OCI-M1 (cell line): ENCODE measurements at places on chromosomes 7 and 10.
A peak's percentile ranks its signal among the peaks of the same experiment; 100 is the strongest.

DNA sequence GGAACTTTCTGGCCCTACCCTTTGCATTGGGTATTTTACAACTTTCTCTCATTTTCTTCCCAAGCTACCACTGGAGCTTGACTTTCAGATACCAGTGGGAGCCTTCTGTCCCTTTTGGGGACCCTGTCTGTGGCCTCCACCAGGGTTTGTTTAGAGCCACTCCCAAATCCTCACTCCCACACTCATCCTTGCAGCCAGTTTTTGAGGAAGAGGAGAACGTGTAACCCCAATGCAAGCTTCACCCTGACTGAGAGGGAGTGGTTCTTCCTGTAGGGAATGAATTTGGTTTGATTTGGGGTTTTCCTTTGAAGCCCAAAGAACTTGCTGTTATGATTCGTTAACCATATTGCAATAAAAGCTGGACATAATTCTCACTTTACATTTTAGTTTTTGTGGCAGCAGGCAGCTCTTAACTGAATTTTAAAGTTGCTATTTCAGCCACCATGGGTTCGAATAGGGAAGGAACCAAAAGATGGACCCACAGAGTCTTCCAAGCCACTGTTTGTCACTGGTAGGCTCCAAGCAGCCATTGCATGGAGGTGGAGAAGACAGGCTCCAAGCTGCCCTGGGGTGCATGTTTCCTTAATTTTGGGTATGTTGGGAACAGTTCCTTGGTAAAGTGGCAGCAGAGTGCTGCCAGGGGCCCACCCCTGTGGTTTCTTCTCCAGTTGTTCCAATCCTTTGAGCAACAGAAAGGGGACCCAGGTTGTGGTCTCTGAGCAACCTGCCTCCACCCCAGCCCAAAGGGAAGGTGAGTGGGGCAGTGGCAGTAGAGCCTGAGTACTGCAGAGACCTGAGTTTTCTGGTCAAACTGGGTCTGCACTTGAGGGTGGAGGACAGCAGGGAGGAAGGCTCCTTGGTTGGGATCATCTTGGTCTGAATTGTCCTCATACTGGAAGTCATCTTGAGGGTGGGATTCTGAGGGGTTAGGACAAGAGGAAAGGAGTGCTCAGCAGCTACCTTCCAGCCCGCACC, 5.1 kb downstream of the EVX1 start:
- DNase-seq: no peak

DNA sequence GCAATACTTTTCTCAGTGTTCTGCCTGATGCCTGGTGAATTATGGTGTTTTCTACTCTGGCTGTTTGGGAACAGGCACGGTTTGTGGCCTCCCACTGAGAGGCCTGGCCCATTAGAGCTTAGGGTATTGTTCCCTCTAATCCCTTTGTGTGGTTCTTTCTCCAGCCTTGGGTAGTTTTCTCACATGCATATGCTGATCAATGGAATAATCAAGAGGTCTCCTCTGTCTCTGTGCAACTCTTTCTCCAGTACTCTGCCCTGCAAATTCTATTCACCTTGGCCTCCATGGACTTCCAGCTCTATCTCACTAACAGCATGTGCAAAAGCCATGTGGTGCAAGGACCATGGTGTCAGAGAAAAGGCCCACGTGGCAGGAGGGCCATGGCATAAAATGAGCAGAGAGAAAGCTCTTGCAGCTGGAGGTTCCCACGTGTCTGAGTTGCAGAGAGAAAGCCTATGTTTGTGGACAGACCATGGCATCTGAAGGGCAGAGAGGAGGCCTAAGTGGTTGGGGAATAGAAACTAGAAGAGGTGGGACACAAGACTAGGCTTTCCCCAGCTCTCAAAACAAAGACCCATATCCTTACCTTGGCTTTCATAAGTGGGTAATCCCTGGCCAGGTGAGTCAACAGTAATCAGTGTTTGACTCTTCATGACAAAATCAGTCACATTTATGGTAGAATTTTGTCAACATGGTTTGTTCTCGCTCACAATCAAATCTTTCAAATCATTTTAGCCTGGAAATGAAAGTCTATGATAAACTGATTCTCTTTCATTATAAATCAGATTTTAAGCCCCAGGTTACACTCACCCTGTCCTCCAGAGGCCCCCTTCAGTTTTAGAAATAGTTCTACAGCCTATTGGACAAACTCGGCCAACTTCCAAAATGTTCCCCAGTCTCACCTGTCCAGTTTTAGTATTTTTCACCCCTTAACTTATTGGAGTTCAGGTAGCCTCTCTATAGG, 17.3 kb downstream of the OPALIN start:
- no peak for DNase-seq

- no peak for DNase-seq
Observed at GRCh38 chr7:68929781-68930261, 668.5 kb upstream of the AUTS2 start.

DNA sequence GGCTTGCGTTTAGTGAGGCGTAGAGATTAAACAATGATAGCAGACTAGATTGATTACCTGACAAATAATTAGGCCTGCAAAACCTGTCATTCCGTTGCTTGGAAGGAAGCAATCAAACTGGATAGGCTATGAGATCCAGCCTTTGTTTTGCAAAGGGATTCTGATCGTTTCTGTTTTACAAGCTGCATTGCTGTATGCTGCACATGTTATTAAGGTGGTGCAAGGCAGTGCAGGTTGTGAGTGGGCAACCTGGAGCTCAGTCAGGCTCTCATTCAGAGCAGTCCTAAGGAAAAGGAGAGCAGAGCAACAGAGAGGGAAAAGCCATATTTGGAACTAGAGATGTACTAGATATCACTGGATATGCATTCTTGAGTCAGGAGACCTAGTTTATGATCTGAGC, 6.9 kb upstream of the NOBOX start:
- no peak for DNase-seq

DNA sequence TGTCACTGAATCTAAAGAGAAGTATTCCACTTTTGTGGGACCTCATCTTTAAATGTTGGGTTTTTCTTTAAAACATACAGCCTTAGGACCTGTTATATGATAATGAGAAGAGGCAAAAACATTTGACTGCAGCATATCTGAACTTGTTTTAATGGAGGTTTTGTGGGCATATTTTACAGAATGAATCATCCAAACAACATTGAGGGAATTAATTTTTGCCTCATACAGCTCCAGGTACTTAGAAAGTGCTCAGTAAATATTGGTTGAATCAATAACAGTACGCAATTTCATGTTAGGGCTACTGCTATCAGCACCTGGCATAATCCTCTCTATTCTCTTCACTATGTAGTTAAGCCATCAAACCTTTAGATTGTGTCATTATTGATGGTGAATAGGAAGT, 115.9 kb downstream of the MALRD1 start:
- no peak for DNase-seq

DNA sequence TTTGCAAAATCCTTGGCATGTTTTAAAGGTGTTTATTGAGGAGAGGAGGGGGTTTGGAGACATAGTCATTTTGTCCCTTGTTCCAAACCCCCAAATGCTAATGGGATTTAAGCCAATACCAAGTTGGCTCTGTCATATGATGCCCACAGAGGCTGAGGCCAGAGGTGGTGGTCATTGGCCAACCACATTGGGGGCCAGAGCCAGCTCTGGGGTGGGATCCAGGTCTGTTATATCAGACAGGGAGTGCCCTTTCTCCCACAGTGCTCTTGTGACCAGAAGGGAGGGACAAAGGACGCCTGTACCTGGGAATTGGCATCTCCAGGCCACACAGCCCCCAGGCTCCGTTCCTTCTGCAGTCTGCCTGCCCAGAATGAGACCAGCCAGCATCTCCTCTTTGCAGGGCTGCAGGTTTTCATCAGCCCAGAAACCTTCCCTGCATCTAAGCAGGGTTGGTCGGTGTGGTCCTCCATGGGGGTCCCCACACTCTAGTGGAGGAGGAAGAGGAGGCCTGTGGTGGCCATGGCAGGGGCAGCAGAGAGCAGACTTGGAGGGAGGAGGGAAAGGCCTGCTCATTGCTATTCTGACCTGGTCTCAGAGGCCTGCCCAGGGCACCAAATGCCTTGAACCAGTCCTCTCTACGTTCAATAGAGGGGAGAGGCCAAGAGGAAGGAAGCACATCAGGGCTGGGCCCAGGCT, 17.9 kb downstream of the ADCYAP1R1 start:
- no peak for DNase-seq

GRCh38 chr10:96587264-96588059, 650 bp upstream of the TM9SF3 start:
- peak; percentile 89 for DNase-seq

- DNase-seq: peak; percentile 60
Observed at GRCh38 chr7:45978010-45978681, 57.1 kb upstream of the IGFBP3 start.

DNA sequence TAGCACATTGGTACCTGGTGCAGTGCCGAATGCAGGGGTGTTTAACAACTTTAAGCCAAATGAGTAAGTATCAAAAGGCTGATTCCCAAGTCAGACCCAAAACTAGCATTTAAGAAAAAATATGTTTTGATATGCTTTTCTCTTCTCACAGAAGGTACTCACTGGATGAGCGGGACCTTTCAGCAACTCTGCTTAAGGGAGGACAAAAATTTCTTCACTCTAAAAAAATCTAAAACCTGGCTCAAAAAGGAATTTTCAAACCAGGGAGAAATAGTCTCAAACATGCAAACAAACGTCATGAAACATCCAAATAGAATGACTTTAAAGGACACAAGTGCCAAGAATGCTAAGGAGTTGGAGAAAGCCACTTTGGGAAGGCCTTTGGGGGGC, 962.1 kb downstream of the KCNMA1 start:
- DNase-seq: no peak

GRCh38 chr7:108166687-108167086, 36.5 kb upstream of the LAMB4 start:
- no peak for DNase-seq

GRCh38 chr7:158160199-158160598, 427.4 kb downstream of the PTPRN2 start:
- DNase-seq: no peak

DNA sequence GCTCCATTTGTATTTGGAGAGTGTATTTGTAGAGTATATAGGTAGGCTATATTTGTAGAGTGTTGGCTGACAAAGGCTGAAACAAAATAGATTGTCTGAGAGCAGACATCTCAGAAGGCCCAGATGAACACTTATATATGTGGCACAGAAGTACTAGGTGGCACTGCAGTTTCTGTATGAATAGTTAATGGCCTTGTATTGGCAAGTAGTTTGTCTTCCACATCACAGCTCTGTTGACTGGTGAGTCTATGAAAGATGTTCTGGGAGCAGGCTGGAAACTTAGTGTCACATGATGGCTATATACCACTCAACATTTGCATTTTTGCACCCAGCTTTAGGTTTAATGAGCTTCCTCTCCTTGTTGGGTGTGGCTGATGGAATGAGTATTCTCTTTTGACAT, 51.9 kb downstream of the CCNY start:
- DNase-seq: no peak

- peak; percentile 73 for DNase-seq
Observed at GRCh38 chr10:95655571-95656290, 780 bp downstream of the ALDH18A1 start.

GRCh38 chr10:130021383-130021950, 57.4 kb upstream of the EBF3 start:
- peak; percentile 37 for DNase-seq

- DNase-seq: peak; percentile 15
Observed at GRCh38 chr10:126117196-126117595, 220.8 kb downstream of the FANK1 start.

GRCh38 chr10:131882590-131883451, 18.0 kb upstream of the PPP2R2D start:
- DNase-seq: no peak

- DNase-seq: peak; percentile 47
Observed at GRCh38 chr10:50636618-50637579, 13.1 kb upstream of the SGMS1 start.

DNA sequence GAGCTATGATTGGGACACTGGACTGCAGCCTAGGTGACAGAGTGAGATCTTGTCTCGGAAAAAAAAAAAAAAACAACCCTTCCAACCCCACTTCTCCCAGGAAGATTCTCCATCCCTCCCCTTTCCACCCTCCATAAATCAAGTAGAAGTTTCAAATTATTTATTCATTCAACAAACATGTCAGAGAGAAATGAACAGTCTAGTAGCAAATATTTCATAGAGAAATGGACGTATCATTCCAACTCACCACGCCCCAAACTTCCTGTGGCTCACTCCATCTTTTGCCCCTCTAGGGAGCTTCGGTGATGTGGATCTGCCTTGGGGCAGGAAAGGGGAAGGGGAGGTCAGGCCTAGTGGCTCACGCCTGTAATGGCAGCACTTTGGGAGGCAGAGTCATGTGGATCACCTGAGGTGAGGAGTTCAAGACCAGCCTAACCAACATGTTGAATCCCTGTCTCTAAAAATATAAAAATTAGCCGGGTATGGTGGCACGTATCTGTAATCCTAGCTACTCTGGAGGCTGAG, 638 bp upstream of the TRAPPC14 start:
- DNase-seq: peak; percentile 71

- peak; percentile 33 for DNase-seq
Observed at GRCh38 chr10:83166344-83166743, 973.0 kb upstream of the GHITM start.

- DNase-seq: no peak
Observed at GRCh38 chr10:34710391-34710751, 104.7 kb downstream of the PARD3 start.

DNA sequence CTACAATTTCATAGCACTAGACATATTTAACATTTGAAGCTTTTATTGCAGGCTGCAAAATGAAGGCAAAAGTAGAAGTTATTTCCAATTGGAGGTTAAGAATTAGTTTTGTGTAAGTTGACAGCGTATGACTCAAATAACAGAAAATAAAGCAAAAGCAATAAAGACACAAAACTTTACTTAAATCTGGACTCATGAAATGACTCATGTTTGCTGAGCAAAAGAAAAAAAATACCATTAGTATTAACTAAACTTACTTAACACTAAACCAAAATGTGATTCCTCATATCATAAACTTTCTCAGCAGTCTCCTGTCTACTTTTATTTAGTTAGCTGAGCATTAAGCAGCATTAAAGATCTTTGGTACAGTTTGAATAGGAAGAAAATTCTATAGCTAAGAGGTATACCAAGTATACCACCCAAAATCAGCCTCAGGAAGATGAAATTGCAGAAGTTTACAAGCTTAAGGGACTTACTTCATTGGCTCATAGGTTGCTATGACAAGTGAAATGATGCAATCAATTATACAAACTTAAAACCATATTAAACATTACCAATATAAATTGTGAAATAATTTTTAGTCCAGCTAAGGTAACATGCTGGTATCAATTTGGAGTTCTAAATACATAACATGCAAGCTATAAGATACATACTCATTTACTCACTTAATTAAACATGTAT, 1131.4 kb downstream of the XPNPEP1 start:
- DNase-seq: no peak

DNA sequence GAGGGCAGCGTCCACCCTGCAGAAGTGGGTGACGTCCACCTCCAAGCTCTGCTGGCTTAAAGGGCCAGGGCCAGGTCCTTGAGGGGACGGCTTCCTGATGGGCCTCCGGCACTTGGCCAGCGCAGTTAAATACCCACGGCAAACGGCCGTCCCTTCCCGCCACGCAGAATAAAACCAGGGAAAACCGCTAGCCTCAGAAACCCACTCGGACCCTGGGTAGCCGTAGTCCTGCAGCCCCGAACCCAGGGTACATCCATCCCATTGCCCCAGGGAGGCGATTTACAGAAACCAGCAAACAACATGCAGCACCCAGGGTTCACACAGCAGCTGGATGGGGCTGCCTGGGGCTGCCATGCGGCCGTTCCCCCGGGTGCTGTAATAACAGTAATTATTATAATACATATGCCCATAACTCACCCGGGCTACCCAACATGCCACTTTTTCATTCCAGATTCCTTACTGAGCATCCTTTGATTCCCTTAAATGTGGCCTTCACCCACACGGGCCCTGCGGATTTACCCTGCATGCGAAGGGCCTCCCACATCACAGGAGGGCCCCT, 81.5 kb upstream of the PDGFA start:
- no peak for DNase-seq

GRCh38 chr10:127953876-127954275, 47.0 kb downstream of the PTPRE start:
- no peak for DNase-seq

GRCh38 chr10:82982110-82982608, 1107.2 kb downstream of the NRG3 start:
- no peak for DNase-seq
